Stimulated activated CD4-positive, alpha-beta T cell treated with anti-CD3 and anti-CD28 coated beads, Interleukin-4, amount 100 ng/mL, for 24 hours (primary cell): ENCODE measurements at places on chromosomes 11 and 22.

DNA sequence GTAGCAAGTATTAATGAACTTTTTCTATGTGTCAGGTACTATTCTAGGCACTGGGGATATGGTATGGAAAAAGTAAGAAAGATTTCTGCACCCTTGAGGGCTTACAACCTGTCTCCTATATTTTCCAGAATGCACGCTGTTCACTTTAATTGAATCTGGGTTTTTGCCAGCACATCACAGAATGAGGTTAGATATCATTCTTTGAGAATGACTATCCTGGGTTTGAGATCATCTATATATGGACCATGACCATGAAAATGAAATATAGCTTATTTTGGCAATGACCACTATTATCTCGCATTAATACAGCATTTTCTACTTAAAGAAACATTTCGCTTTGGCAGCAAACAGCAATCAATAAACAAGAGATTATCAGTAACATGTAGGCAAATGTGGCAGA lies 46.9 kb downstream of the C11orf71 start:
- no peak for DNase-seq

- no peak for DNase-seq
Observed at GRCh38 chr11:9821008-9821752, 157.3 kb downstream of the SWAP70 start.

- DNase-seq: no peak
Observed at GRCh38 chr22:22915670-22916035, 28.0 kb downstream of the IGLL5 start.

GRCh38 chr22:25167834-25168601 lies 31.6 kb upstream of the CRYBB3 start:
- DNase-seq: no peak

- DNase-seq: no peak
Observed at GRCh38 chr11:71251761-71252268, 562 bp downstream of the SHANK2 start.

DNA sequence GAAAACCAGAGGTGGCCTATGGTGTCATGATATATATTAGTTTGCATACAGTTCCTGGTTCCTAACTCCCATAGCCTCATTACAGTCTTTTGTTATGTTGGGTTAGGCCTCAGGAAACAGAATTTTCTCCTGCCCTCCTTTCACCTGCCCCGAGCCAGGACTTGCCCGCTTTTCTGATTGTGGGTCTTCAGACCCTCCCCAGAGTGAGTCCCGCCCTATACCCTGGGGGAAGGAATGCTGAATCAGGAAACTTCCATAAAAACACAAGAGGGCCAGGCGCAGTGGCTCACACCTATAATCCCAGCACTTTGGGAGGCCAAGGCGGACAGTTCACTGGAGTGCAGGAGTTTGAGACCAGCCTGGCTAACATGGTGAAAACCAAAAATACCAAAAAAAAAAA lies 70.9 kb downstream of the SLC35F2 start:
- no peak for DNase-seq

DNA sequence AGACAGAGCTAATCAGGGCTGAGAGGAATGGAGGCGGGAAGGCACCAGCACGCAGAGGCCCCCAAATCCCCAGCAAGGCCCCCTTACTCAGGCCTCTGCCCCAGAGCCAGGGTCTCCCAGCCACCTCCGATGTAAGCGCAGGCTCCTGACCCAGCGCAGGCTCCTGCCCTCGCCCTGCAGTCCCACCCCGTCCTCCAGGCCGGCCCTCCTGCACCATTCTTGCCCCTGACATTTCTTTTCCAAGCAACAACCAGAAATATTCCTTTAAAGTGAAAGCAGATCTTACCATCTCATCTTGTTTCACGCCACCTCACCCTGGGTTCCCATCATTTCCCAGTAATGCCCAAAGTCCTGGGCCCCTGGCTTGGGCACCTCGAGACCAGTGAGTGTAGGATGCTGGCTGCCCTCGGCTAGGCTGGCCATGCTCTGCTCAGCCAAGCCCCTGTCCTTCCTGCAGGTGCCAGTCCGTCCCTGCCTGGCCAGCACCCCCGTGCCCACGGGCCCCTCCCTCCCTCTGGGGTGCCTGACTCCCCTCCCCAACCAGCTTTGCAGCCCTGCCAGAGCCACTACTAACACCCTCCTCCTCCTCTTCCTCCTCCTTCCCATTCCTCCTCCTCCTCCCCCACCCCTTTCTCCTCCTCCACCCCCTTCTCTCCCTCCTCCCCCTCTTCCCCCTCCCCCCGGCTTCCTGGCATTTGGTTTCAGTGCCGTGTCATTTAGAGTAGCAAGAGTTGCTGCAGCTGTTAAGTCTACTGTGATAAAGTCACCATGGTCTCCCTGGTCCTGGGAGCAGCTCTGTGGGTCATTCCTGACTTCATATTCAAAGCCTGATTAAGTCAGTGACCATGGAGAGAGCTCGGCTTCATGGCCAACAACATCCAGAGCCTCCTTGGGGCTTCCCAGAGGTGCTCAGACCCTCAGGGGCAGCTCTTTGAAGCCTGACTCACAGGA lies 78.7 kb downstream of the PIWIL3 start:
- DNase-seq: no peak

GRCh38 chr11:65806979-65807378 lies 20.1 kb downstream of the OVOL1 start:
- no peak for DNase-seq

GRCh38 chr22:24153353-24153752 lies 27.9 kb upstream of the SUSD2 start:
- peak; percentile 33 for DNase-seq

DNA sequence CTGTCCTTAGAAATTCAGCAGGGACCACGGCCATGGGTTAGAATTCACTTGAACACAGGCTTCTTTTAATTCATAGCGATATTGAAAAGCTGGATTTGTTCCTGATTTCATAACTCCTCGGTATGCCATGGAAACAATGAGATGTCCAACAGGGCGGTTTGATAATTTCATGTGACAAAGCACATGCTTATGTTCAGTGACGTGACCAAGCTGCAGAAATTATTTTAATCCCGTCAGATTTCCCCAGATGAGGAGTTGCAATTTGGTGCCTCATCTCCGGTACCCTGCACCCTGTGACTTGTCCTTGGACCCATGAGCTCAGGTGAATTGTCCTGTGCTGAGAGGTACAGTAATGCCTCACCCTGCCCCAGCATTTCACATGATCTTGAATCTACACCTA lies 81.7 kb downstream of the C11orf91 start:
- DNase-seq: no peak

GRCh38 chr22:47094861-47095330 lies 332.4 kb downstream of the TBC1D22A start:
- DNase-seq: no peak

DNA sequence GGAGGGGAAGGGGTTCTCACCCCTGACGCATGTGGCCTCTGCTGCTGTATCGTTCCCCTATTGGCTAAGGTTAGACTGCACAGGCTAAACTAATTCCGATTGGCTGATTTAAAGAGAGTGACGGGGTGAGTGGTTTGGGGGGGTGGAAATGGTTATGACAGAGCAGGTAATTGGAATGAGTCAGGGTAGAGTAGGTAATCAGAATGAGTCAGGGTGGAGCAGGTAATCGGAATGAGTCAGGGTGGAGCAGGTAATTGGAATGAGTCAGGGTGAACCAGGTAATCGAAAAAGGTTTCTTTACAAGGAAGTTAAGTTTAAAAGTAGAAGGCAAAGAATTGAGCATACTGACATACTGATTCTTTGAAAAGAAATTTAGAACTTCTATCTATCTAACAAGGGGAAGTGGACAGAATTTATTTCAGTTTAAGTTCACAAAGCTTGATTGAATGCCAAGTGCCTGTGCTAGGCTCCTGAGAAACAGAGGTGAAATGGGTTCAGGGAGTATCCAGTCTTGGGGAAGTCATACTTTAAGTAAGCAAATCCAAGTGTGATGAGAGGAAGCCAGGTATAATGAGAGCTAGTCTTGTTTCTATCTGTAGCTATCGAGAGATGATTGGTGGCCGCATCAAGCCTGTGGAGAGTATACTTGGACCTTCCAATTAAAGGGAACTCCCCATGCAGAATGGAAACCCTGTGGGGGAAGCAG lies 58.0 kb downstream of the C11orf91 start:
- no peak for DNase-seq
